ENCODE measurements at places on chromosomes 1 and 21. TPM values are rescaled to one million over a fixed set of nuclear protein-coding genes. Genes with fewer than 3 reads are reported as not detected.

Gene PRDX6
- 159 TPM for polyA plus RNA-seq

Gene TMPRSS15
- not detected for polyA plus RNA-seq

Gene LCE5A
- polyA plus RNA-seq, result not detected

Gene DUSP10
- 8.0 TPM for polyA plus RNA-seq

Gene FCRLA
- not detected for polyA plus RNA-seq

Gene XCL2
- 90.6 TPM for polyA plus RNA-seq

Gene PYHIN1
- 110 TPM for polyA plus RNA-seq

Gene SPATA46
- polyA plus RNA-seq, result not detected

Gene PPP2R5A
- 51.9 TPM for polyA plus RNA-seq

Gene KIF1B
- polyA plus RNA-seq, result 2.6 TPM

Gene RGS8
- not detected for polyA plus RNA-seq

Gene CRP
- not detected for polyA plus RNA-seq

Gene RYR2
- polyA plus RNA-seq, result 0.06 TPM

Gene KCNA2
- polyA plus RNA-seq, result 0.16 TPM

Gene OR2T35
- polyA plus RNA-seq, result not detected

Gene CLCA1
- not detected for polyA plus RNA-seq

Gene NGF
- polyA plus RNA-seq, result not detected

Gene FAM229A
- 0.40 TPM for polyA plus RNA-seq

Gene SPRR5
- not detected for polyA plus RNA-seq

Gene SEC16B
- polyA plus RNA-seq, result not detected

Gene EXTL1
- polyA plus RNA-seq, result not detected

Gene FMO2
- not detected for polyA plus RNA-seq

Gene FCRL1
- 0.54 TPM for polyA plus RNA-seq

Gene KLHDC8A
- polyA plus RNA-seq, result not detected

Gene AADACL3
- not detected for polyA plus RNA-seq

Gene FOXD3
- polyA plus RNA-seq, result not detected

Gene ANKRD35
- 1.3 TPM for polyA plus RNA-seq

Gene SMPDL3B
- polyA plus RNA-seq, result not detected

Gene SPRR3
- not detected for polyA plus RNA-seq

Gene KRTAP10-11
- not detected for polyA plus RNA-seq

Gene MYCL
- not detected for polyA plus RNA-seq

Gene LCE3D
- polyA plus RNA-seq, result not detected

Gene RNF186
- polyA plus RNA-seq, result not detected

Gene SEMA4A
- polyA plus RNA-seq, result 10.7 TPM

Gene SNX7
- 1.3 TPM for polyA plus RNA-seq

Gene RPL22
- polyA plus RNA-seq, result 213 TPM

Gene LORICRIN
- polyA plus RNA-seq, result not detected

Gene SLC25A34
- polyA plus RNA-seq, result 0.15 TPM

Gene ST6GALNAC5
- polyA plus RNA-seq, result not detected

Gene RBM11
- 2.2 TPM for polyA plus RNA-seq
